Right ventricle myocardium superior (tissue), 1 donor: ENCODE measurements at places on chromosomes 3 and 15.

- DNase-seq = no peak
Observed at GRCh38 chr15:48751595-48751994, 59.3 kb downstream of the CEP152 start.

GRCh38 chr3:111547631-111548030 is 5.6 kb downstream of the CD96 start:
- no peak for DNase-seq

DNA sequence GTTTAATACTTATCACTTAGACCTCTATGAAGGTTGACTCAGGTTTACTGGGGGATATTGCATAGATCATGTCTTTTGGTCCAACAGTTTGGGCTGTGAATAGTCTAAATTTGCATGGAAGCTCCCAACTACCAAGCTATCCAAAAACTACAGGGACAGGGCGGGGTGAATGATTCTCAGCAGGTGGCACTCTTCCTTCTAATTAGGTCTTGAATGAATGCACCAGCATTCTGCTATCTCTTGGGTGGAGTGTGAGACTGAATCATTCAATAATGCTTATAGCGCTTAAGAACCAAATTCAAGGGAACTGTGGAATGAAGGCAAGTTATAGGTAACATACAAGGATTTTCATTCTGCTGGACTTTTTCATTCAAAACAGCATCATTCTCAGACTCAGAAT is 346.3 kb downstream of the TIGIT start:
- no peak for DNase-seq

- no peak for DNase-seq
Observed at GRCh38 chr3:51354731-51355615, 30.1 kb upstream of the MANF start.

DNA sequence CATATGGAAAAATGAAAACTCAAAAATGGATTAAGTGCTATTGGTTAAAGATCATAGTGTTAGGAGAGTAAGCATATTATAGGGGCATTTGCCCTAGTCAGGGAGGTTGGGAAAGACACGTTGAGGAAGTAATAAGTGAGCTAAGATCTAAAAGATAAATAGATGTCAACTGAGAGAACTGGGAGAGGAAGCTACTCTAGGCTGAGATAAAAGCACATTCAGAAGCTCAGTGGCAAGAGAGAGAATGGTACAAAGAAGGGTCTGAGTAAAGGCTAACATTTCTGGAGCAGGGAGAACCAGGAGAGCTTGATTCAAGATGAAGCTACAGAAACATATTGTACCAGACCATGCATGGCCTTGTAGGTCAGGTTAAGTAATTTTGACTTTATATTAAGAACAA is 63.9 kb downstream of the TRPC1 start:
- no peak for DNase-seq

DNA sequence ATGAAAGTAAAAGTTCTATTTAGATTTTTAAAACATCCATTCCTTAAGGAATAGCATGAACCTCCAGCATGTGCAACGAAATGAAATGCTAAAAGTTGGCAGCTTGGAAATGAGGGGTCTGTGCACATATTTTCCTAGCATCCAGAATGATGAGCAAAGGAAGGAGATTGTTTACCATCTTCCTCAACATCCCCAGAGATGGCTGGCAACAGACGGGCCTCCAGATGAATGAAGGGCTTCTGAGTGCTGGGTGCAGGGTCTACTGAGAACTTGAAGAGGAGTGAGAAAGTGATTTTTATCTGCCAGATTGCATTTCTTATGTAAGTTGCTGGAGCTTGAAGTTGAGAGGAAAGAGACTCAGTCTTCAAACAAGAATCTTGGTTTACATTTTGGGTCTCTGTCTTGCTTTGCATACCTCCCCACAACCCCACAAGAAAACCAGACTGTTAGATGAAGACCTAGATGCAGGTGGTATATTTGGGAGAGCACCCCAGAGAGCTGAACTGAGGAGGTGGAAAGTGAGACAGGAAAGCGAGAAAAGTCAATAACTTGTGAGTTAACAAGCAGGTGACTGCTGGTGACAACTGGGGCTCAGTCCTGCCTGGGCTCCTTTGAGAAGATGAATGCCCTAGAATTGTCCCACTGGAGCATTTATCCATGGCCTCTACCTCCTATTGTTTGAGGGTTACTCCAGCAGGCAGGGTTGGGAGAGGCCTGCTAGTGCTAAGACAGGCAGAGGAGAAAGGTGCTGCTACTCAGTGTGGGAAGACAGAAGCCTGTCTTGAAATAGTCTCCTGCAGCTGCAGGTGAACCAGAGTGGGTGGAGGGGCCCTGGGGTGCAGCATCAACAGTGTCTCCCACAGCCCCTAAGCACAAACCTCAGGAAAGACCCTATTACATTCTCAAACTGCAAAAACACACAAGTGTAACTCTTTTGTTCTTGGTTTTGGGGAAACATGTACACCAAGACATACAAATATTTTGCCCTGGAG is 10.5 kb upstream of the CCK start:
- DNase-seq = no peak

GRCh38 chr3:24060055-24060454 is 115.0 kb downstream of the NR1D2 start:
- DNase-seq = no peak

GRCh38 chr3:194482196-194482593 is 4.6 kb downstream of the ATP13A3 start:
- DNase-seq = no peak

GRCh38 chr15:28110481-28110881 is 11.4 kb upstream of the OCA2 start:
- DNase-seq = no peak

DNA sequence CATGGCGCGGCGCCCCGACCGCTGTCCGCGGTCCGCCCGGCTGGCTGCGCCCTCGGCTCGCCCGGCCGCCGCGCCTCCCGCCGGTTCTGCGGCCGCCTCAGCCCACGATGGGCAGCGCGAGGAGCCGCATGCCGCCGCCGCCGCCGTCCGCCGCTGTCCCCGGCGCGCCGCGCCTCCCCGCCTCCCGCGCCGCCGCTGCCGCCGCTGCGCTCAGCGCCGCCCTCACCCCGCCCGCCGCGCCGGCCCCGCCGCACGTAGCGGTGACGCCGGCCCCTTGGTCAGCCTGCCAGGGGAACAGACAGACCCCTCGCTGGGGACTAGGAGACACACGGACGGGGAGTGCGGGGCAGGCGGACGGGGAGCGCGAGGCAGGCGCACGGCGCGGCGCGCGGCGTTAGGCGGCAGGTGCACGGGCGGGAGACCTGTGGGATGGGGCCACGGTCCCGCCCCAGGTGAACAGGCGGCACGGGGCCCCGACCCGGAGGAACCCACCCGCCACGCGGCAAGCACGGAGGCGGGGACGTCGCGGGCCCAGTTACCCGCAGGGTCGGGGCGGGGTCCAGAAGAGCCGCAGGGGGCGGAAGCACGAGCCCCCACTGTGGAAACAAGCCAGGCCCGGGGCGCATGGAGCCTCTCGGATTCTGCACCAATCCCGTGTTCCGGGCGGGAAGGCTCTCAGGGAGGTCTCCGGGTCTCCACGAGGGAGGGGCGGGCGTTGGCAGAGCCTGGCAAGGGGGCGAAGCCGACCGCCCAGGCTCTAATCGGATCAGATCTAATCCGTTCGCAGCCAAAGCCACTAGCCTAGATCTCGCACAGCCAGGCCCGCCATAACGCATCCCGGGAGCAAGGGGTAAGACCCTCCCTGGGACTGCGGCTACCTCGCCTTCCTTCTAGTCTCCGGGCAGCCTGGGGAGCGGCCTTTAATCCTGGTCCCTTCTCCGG is at the start of gene CSPG5:
Gene CSPG5, minus strand, starts transcription at position 175 of the 942 bp plus-strand sequence. Its CDS starts 172 bp downstream, at position 3.
- peak; percentile 48 for DNase-seq

DNA sequence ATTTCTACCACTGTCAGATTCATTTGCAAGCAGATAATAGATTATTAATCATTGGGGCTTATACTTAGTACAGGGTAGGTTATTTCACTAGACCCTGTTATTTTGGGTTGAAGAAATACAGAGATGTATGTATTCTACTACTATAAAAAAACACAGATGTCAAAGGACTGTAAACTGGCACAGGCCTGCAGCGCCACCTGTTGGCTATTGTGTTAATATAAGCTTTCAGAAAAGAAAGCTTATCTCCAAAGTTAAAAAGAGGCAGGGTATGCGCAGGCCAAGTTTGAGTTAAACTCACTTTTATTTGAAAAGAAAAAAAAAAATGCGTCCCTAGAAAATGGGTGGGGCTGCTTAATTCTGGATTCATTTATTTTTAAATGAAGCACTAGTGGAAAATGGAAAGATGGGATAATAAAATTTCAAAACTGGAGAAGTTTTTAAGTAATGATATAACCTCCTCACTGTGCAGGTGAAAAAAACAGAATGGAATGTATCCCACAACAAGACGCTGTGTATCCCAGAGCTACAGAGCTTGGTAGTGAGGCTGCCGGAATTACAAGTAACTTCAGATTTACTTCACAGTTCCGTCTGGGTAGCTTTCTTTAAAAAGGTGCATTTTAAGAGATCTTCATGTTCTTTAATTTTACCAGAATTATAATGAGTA is 407.2 kb upstream of the TGFBR2 start:
- peak; percentile 88 for DNase-seq

DNA sequence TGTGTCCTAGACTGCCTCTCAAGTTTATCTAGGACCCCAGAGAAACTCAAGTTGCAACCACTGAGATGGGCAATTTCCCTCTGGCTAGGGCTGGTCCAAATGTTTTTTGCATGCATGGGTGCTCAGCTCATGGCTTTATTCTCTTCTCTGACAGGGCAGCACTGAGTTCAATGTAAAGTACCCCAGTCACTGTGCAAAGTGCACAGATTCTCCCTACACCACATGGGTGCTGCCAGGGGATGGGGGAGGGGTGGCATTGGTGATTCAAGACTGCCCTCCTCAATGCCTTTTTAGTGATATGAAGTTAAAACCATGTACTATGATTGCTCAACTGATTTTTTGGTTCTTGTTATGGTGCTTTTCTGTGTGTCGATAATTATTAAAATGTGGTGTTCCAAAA is 14.8 kb upstream of the RAD51 start:
- DNase-seq = no peak

DNA sequence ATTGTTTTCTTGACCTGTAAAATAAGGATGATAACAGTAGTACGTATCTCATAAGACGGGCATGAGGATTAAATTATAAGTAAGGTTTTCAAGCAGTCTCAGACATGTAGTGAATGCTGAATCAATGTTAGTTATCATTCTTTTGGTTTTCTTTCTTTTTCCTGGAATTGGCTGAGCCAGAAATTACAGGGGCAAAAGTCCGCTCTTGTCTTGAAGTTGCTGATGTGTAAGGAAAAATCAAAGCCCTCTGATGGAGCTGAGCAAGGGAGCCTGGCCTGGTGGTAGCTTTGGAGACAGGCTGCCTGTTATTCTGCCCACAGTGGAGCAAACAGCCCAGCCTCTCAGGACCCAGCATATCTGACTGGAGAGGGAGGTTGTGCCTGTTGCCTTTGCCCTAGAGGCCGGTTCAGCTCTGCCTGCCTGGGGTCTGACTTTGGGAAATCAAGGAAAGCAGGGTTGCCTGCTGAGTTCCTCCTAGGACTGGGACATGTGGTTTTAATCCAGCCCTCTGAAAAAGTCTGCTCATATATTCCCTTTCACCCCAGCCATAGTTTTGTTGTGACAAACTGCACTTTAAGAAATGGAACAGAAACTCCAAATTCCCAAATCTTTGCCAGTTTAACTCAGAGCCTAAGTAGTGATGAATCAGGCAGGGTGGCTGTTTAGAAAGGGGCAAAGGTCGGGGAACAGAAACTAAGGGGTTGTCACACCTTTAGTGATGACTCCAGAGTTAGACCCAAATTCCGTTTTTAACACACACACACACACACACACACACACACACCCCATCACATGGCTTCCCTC is 40.1 kb downstream of the GASK1A start:
- no peak for DNase-seq

DNA sequence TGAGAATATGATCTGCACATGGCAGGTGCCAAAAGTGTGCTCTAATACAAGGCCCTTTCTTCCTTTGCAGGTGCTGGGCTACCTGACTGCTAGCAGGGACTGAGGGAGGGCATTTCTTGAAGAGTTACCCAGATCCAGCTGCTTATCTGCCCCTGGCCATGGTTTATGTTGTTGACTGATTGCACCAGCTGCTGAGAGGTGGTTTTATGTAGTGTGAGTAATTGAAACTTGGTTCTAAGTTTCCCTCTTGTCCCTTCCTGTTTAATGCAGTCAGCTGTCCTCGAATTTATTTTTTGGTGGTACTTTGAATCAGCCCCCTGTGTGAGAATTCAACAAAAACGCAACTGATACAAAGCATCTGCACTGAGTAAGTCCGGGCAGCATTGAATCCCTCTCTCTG is 288.3 kb upstream of the C2CD4B start:
- no peak for DNase-seq

DNA sequence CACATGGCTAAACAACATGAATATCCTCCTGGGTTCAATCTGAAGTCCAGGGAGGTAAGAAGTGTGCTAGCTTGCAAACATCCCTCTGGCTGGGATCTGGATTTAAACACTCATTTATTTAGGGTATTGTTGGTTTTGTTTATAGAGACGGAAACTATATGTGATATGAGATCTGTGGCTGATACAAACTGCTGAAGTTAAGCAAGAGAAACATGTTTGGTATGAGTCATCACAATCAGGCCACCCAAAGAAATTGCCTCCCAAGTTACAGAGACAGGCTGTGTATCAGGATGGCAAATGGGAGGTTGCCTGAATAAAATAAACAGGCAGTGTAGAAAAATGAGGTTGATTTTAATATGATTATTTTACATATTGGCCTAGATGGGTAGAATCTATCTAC is 562.1 kb downstream of the IGSF11 start:
- DNase-seq = no peak

DNA sequence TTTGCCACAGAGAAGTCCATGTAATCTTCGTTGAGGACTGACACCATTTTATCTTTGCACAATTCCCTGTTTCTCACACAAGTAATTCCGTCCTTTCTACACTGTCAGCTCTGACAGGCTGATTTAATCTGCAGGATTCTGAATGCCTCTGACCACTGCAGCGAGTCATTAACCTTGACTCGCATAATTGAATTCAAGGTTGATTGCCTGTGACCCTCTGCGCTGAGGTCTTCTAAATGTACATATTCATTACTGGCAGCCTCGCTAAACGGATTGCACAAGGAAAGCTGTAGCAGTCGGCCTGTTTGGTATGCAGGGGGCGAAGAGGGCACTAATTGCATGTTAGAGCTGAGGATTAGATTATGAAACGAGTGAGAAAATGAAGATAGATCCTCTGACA is 147.8 kb downstream of the SHOX2 start:
- DNase-seq = no peak

- no peak for DNase-seq
Observed at GRCh38 chr3:105728771-105729312, 140.0 kb downstream of the CBLB start.
